ENCODE measurements at places on chromosomes 5 and 9. TPM values are rescaled to one million over a fixed set of nuclear protein-coding genes. Genes with fewer than 3 reads are reported as not detected.
A peak's percentile ranks its signal among the peaks of the same experiment; 100 is the strongest.

The OR1Q1 gene
- total RNA-seq = not detected

The PCDHA9 gene
- not detected for total RNA-seq

The MELK gene
- total RNA-seq = 0.38 TPM

The KIF20A gene
- total RNA-seq = not detected

The NAIP gene
- 40.8 TPM for total RNA-seq

The ANKRD31 gene
- total RNA-seq = 0.73 TPM

GRCh38 chr9:111178331-111179055, 140.2 kb upstream of the LPAR1 start:
- H3K4me1 ChIP-seq = no peaks in the 10 kb centered on the region
- H3K36me3 ChIP-seq = no peaks in the 10 kb centered on the region
- no peaks in the 10 kb centered on the region for H3K27me3 ChIP-seq
- no peak for DNase-seq
- no peak overlapping the region for H3K27ac ChIP-seq

DNA sequence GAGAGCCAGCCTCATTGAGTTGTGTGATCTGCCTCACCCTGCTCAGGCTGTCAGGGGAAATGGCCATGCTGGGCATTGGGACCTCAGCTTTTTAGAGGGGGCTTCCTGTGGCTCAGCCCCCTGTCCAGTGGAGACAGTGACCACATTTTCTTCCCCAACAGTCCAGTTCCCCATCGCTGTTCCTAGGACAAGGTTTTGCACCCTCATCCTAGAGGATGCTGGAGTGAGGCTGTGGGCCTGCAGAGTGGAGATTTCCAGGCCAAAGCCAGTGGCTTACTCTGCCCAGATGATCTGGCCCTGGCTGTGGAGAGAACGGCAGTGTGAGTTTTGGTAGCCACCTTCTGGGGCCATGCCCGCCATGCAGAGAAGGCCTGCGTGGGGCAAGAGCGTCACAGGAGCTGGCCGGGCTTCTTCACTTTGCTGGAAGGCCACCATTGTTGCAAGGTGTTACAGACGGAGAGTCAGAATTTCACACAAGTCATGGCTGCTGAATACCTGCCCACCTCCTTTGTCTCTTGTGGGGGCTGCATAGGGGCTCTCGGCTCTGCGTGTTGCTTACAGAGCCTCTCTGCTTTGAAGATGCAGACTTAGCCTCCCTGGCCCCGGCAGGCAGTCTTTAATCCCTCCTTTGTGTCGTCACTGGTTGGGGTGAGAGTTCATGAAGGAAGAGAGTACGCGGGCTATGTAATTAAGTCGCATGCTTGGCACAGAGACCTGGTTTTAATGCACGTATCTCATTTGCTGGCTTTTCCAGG, 35.2 kb upstream of the PITX1 start:
- H3K36me3 ChIP-seq = no peaks in the 10 kb centered on the region
- no peak overlapping the region for H3K27ac ChIP-seq
- no peaks in the 10 kb centered on the region for H3K4me1 ChIP-seq
- H3K4me3 ChIP-seq = no peak overlapping the region

- no peak overlapping the region for H3K4me3 ChIP-seq
- DNase-seq = no peak
- no peak overlapping the region for H3K27ac ChIP-seq
- no peaks in the 10 kb centered on the region for H3K36me3 ChIP-seq
- H3K27me3 ChIP-seq = peaks cover 5% of the 10 kb centered on the region
These were observed 23.6 kb upstream of the FIBCD1 start for GRCh38 chr9:130962418-130963316.

DNA sequence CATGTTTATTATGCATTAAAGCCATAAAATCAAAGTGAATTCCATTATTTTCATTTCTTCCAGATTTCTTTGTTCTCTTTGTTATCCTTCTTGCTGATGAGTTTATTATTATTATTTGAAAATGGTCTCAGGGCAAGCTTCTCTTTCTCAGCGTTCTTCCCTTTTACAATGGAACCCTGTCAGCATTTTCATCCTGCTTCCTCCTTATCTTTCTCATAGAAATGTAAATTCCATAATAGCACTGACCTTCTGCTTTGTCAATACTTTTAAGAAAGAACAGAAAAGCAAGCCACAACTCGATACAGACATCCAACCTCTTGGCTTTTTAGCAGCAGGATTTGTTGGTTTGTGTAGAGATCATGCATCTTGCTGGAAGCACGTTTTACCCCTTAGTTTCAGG, 114.0 kb upstream of the BASP1 start:
- no peaks in the 10 kb centered on the region for H3K4me1 ChIP-seq
- no peaks in the 10 kb centered on the region for H3K27me3 ChIP-seq
- H3K4me3 ChIP-seq = no peak overlapping the region
- H3K27ac ChIP-seq = no peak overlapping the region

- no peaks in the 10 kb centered on the region for H3K4me1 ChIP-seq
- H3K4me3 ChIP-seq = no peak overlapping the region
- no peaks in the 10 kb centered on the region for H3K36me3 ChIP-seq
These were observed 42.7 kb downstream of the ZNF618 start for GRCh38 chr9:113918697-113919350.

GRCh38 chr9:38009035-38009501, 60.0 kb downstream of the SHB start:
- H3K36me3 ChIP-seq = no peaks in the 10 kb centered on the region
- H3K27ac ChIP-seq = no peak overlapping the region
- H3K4me3 ChIP-seq = no peak overlapping the region
- H3K27me3 ChIP-seq = no peaks in the 10 kb centered on the region
- no peaks in the 10 kb centered on the region for H3K4me1 ChIP-seq
- DNase-seq = no peak

GRCh38 chr5:179731791-179732411, 721 bp upstream of the MAML1 start:
- H3K36me3 ChIP-seq = peaks cover 30% of the 10 kb centered on the region
- H3K4me3 ChIP-seq = peak overlapping the region; percentile 43
- H3K4me1 ChIP-seq = peaks cover 39% of the 10 kb centered on the region
- H3K27me3 ChIP-seq = no peaks in the 10 kb centered on the region

DNA sequence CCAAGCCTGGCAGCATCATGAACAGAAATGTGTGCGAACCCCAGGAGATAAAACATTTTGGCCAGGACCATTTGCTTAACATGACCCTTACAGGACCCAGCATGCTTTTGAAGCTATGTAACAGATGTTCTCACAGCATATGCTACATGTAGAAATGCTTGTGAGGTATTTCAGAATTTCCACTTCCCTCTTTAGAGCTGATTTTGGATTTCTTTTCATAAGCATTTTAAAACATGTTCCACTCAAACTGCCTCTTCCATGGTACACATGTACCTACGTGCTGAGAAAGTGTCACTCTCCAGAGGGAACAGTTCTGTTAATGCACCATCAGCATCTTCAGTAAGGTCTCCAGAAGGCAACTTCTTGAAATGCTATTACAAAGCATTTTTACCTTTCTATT, 15.7 kb upstream of the TSSK1B start:
- no peak overlapping the region for H3K27ac ChIP-seq
- H3K4me1 ChIP-seq = peaks cover 4% of the 10 kb centered on the region
- no peaks in the 10 kb centered on the region for H3K36me3 ChIP-seq
- H3K4me3 ChIP-seq = no peak overlapping the region
- H3K27me3 ChIP-seq = peaks cover 4% of the 10 kb centered on the region
- DNase-seq = no peak
